Effector memory CD4-positive, alpha-beta T cell (primary cell): ENCODE measurements at places on chromosomes 6 and 20.
A peak's percentile ranks its signal among the peaks of the same experiment; 100 is the strongest.

DNA sequence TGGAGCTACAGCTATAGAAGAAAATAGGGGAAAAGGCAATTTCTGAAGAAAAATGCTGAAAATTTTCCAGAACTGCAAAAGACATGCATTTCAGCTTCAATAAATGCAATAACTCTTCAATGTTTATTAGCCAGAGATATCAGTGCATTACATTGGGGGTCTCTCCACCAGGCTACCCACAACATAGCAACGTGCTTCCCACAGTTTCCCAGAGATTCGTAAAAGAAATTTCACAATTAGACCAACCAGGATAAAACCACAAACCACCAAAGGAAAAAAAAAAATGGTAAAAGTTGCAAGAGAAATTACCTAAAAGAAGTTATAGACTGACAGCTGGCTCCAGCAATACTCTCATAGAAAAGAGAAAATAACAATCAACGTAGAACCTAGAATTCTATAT lies 16.0 kb downstream of the LY86 start:
- no peak for DNase-seq

DNA sequence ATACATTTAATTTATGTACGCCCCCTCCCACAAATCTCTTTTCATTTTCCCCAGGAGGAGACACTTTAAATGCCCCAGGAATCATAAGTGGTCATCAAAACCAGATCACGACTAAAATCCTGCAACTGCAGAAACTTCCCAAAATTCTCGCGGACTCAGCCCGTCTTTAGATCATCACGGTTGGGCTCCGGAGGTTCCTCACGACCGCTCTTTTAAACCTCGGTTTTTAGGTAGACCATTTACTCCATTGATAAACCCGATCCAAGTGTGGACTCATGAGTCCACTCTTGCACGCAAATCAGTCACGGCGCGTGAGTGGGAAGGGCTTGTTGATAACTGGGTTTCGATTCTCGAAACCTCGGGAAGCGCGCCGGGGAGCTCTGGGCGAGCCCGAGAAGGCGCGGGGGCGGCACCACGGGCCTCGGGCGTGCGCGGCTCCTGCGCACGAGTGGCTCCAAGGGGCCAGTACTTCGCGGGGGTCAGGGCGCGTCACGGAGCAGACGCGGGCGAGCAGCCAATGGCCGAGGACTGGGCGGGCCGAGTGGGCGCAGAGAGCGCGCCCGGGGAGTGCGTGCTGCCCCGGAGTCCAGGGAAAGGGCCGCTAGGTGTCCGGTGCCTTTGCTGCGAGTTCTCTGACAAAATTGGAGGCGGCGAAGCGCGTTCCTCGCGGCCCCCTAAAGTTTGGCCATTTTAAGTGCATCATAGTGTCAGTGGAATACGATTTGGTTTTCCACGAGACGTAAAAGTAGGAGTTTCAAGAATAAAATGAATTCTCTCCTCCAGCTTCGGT lies 635 bp upstream of the TENT5A start:
- DNase-seq, result peak; percentile 39

DNA sequence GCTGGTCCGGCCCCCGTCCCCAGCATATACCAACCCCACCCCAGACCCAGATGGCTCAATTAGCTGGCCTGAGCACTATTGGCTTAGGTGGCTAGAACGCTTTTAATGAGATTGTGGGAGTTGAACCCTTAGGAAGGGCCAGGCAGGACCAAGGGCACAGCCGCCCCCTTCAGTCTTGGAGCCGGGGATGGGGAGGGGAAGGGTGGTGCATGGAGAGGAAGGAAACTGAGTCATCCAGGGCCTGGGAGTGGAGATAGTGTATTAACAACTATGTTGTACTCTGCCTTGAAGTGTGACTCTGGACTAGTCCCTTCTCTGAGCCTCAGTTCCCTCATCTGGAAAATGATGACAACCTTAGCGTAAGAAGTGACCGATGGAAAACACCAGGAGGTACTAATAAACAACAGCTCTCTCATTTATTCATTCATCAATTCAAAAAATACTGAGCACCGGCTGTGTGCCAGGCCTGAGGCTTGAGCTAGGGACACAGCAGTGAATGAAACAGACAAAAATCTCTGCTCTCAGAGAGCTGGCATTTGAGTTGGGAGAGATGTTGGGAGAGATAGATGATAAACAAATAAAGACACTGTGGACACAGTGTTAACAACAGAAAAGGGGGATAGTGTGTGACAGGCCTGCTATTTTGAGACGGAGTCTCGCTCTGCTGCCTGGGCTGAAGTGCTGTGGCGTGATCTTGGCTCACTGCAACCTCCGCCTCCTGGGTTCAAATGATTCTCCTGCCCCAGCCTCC lies 11.5 kb downstream of the PEDS1 start:
- DNase-seq, result no peak

DNA sequence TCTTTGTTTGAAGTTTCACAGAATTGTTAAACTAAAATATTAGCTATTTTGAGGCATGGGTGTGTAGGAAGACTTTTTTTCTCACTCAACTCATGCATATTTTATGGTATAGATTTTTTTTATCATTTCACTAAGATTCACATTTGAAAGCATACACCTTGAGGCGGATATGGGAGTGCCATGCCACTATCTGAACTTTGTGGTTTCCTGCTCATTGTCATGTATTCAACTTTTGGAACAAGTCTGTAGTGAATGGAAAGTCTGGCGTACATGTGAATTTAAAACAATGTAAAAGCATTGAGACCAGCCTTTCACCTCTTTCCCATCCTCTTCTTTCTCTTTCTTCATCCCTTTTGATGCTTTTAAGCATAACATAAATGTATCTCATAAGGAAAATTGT lies 147.9 kb downstream of the TPBG start:
- DNase-seq, result no peak

- DNase-seq, result peak; percentile 70
These were observed 6.9 kb upstream of the OSER1 start for GRCh38 chr20:44217342-44218092.

GRCh38 chr6:126620719-126621118 lies 280.8 kb downstream of the CENPW start:
- DNase-seq, result no peak

- no peak for DNase-seq
These were observed 8.5 kb downstream of the CNPY3 start for GRCh38 chr6:42937548-42938427.

GRCh38 chr6:110265273-110265672 lies 85.0 kb downstream of the CDC40 start:
- DNase-seq, result no peak

DNA sequence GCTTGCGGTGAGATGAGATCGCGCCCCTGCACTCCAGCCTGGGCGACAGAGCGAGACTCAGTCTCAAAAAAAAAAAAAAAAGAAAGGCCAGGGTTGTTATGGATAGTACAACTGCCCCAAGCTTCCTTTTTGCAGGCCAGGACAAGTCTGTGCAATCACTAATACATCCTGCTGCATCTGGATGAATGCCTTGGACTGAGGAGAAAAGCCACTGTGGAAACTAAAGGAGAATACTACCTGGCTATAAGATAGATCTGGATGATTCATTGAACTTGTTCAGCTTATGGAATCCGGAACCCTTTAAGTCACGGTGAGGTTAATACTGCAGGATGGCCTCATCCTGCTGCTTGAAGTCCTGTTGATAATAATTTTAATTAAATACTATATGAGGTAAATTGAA lies 278.2 kb downstream of the TFAP2A start:
- no peak for DNase-seq

DNA sequence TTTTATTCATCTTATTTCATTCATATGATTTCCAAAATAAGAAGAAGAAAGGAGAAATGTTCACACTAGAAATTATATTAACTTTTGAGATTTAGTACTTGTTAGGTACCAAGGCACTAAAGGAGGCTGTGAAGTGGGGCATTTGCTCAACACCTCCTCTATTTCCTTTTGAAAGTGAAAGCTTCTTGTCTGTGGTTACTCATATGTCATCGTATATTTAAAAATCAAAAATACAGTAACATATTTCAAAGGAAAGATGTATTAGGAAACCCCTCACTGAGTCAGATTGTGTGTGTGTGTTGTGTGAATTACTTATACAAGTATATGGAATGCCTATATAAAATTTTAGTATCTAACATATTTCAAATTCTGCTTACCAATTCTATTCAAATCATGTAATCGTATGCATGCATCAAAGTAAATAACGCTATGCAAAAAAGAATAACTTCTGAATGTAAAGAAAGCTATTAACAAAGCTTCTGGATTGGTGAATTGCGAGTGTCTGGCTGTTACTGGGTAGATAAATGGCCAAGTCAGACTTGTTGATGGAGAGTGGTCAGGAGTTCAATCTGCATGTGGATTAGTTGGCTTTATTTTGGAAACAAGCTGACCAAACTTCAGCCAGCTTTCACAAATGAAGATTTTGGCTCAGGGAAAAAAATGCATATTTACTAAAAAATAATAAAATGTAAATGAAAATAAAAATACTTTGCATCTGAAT lies 70.9 kb downstream of the PACRG start:
- DNase-seq, result no peak

- no peak for DNase-seq
These were observed 21.0 kb downstream of the RNASET2 start for GRCh38 chr6:166935353-166935752.

DNA sequence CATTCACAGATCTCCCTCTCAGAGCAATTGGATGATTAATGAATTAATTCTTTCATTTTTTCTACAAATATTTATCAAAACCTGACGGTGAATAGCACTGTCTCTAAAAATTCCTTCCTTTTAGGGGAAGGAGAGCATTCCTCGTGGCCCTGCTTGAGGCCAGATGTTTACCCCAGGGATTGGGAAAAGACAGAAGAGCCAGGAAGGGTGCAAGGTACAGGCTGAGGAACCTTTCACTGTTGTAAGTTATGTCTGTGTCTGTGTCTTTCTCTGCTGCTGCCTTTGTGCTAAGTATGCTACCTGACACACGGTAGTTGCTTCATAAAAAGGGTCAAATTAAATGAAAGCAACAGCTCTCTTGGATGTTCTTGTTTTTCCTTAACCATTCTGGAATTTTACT lies 27.4 kb upstream of the CCN2 start:
- no peak for DNase-seq

DNA sequence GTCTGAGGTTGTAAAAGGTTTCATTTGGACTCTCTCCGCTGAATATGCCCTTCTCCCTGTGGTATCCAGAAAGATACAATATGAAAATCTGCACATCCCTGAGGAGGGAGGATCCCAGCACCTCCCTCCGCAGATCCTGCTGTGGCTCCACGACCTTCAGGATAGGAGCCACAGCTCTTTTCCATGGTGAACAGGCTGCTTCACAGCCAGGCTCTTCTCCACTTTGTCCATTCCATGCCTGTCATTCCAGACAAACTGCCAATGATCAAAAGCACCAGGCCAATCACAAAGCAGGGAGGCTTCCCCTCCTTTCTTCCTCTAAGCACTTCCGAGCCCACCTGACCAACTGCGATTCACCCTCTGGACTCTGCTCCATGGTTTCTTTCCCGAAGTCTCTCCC lies 339.8 kb downstream of the ESR1 start:
- DNase-seq, result no peak

- DNase-seq, result no peak
These were observed 53.9 kb upstream of the SCML4 start for GRCh38 chr6:107877968-107878367.

DNA sequence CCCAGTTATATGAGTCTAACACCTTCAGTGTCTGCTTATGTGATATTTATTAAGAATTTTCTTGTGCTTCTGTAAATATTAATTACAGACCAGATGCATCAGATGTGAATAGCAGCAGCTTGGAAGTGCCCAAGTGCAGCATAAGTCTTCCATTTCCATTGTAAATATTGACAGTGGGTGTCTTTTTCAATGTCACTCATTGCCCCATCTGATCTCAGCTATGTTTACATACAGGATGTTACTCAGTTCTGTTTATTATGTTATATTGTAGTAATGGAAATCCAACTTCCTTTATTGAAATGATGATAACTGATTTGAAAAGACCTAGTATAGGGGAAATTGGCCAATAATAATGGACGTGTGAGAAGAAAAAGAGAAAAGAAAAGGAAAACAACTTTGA lies 296.7 kb downstream of the SAMD5 start:
- DNase-seq, result no peak

DNA sequence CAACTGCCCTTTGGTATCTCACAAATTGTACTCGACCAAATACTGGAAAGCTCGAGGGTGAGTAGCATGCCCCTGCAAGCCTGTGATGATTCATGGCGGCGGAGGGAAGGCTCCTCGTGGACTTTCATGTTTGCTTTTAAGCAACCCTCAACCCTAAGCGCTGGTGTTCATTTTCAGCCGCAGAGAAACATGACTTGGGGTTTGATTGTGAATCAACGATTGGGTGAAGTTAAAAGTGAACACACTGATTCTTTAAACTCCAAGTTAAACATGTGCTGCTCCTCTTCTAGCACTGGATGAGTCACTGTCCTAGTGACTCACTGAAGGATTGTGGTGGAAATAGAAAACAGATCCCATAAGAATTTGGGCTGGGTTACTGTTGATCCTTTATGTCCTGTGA lies 8.3 kb downstream of the CD109 start:
- DNase-seq, result no peak

DNA sequence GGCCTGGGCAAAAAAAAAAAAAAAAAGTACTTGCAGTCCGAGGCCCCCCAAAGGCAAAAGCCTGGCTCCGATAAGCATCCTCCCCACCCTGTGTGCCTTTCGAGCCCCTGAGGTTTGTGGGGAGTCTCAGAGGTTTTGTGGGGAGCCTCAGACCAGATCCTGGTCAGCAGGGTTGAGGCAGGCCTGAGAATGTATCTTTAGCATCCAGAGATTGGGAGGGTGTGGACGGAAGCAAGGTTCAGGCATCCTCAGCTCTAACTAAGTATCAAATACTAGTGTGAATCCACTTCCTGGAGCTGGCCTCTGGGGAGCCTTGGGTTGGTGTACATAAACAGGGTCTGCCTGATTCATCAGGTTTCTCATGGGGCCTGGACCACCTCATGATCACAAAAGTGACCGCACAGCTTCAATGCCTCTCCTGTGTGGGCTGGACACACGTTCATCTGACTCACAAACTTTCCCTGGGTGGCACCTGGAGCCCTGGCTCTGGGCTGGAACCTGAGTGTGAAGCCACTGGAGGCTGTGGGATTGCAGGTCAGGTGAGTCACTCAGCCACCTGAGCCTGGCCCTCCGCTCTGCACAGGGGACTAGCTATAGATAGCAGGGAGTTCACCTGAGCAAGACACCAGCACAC lies 24.4 kb downstream of the PCMTD2 start:
- no peak for DNase-seq

DNA sequence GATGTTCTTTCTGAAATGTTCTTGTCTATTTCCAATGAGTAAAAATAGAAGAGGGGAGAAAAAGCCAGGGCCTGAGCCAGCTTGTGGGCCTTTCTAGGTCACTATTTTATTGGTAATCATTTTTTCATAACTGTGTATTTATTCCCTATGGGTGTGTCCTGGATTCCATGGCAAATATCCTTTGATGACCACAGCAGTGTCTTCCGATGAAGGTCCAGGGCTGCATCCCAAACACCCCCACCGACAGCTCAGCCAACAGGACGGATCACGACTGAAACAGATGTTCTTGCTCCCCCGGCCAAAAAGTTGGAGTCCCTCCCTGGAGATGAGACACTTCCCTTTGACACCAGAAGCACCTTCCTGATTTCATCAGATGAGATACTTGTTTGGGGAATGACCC lies 105.4 kb upstream of the PLEKHG1 start:
- no peak for DNase-seq

GRCh38 chr20:49349694-49350252 lies 71.9 kb upstream of the ZNFX1 start:
- no peak for DNase-seq
